Renal pelvis (tissue), 12 donors: ENCODE measurements at places on chromosomes 4 and X. TPM values are rescaled to one million over a fixed set of nuclear protein-coding genes. Genes with fewer than 3 reads are reported as not detected.

GRCh38 chrX:25534091-25534490 is 518.3 kb upstream of the ARX start:
- no peak for DNase-seq

Gene TEC
- 4.3 TPM for polyA plus RNA-seq

Gene SOD3
- polyA plus RNA-seq, result 17.1 TPM

- peak; percentile 37 for DNase-seq
Observed at GRCh38 chr4:93184053-93184452, 644.5 kb upstream of the ATOH1 start.

- DNase-seq, result peak; percentile 66
Observed at GRCh38 chrX:154730253-154730891, 20.5 kb downstream of the GAB3 start.

DNA sequence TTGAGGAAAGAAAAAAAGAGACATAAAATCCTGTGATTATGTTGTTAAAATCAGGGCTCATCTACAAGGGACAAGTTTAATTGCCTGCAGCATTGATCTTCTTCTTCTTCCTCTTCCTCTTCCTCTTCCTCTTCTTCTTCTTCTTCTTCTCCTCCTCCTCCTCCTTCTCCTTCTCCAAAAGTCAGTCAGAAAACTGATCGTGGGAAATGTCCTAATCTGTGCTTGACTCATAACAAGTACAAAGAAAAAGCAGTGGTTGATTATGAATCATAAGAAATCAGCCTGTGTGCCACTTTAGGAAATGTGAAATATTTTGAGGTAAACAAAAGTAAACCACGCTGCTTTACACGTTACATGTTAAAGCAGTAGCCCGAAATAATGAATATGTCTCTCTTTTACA is 2.7 kb upstream of the ATP10D start:
- DNase-seq, result no peak

GRCh38 chrX:1491851-1492349 is 39.2 kb upstream of the ASMTL start:
- no peak for DNase-seq

Gene COX7B2
- polyA plus RNA-seq, result not detected

- no peak for DNase-seq
Observed at GRCh38 chr4:181138116-181138515, 1105.1 kb upstream of the TENM3 start.

Gene AFAP1
- 26.2 TPM for polyA plus RNA-seq

GRCh38 chr4:97238956-97239666 is 904.2 kb downstream of the STPG2 start:
- no peak for DNase-seq

GRCh38 chr4:137635601-137636000 is 103.3 kb upstream of the PCDH18 start:
- no peak for DNase-seq

Gene ERVMER34-1
- 2.7 TPM for polyA plus RNA-seq

Gene DCAF8L2
- not detected for polyA plus RNA-seq

- DNase-seq, result no peak
Observed at GRCh38 chrX:22122510-22122909, 90.4 kb downstream of the PHEX start.

GRCh38 chrX:18885328-18886004 is 98.4 kb downstream of the PHKA2 start:
- DNase-seq, result no peak

Gene HSD17B13
- 0.55 TPM for polyA plus RNA-seq

DNA sequence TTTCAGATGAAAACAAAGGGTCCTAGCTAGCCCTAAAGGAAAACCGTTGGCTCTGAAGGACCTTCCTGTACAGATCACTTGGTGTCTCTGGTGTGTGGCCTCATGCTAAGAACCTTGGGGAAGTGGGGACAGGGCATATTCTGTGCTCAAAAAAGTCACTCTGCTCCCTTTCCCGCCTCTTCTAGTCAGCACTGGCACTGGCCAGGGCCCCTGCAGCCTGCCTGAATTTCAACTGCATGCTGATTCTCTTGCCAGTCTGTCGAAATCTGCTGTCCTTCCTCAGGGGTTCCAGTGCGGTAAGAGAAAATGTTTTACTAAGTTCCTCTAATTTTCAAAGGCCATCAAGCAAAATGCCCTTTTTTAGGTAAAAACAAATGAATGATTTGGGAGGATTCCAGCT is 3.4 kb downstream of the CYBB start:
- no peak for DNase-seq

DNA sequence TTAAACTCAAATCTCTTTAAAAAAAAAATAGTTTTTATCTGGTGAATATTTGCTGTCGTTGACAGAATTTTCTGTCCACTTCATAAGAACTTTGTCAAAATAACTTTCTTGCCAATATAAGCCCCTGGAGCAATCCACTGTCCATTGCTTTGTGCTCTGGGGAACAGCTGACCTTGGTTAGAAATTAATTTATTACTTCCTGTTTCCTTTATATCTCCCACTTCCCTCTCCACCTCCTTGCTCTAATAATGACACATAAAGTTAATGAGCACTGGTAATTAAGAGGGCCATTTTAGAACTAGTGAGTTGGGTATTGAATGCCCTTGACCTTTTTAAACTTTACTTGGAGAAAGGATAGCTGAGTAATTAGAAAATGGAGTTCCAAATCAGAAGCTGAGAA is 151.3 kb upstream of the LEF1 start:
- DNase-seq, result no peak

DNA sequence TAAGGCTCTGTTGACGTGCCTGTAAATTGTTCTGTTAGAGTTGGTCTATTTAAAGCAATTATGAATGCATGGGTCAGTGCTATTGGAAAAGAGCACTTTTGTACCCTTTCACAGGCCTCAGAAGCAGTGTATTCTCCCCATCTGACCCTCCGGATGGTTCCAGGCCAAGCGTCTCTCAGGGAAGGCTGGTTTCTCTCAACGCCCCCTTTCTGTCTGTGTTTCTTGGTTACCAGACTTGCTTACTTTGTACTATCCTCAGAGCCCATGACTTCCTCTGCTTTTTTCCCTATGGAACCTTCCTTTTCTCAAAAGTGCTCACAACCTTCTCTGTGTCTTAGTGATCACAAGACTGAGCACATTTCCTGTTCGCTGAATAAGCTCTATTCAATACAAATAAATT is 559.3 kb upstream of the ZFP42 start:
- DNase-seq, result no peak

DNA sequence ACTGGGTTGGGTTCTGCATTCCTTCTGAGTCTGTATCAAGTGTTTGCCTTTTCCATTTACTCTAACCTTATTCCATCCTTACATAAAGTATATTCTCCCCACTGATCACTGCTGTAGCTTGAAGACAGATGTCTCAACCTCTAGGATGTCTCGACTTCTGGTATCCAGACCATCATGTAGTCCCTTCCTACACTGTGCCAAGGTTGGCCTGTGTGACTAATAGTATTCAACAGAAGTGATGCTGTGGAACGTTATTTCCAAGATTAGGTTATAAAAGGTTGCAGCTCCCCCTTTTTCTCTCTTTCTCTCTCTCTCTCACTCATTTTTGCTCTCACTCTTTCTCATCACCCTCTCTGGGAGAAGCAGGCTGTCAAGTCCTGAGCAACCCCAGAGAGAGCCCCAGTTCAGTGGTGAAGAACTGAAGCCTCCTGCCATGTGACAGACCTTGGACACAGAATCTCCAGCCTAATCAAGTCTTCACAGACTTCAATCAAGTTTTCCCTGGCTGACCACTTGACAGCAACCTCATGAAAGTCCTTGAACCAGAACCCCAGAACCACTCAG is 75.4 kb downstream of the PRDM5 start:
- no peak for DNase-seq

Gene LINC00632
- polyA plus RNA-seq, result 7.0 TPM

- DNase-seq, result no peak
Observed at GRCh38 chrX:32825009-32825408, 386.3 kb downstream of the DMD start.

- DNase-seq, result no peak
Observed at GRCh38 chr4:140448162-140448561, 20.7 kb upstream of the CLGN start.

DNA sequence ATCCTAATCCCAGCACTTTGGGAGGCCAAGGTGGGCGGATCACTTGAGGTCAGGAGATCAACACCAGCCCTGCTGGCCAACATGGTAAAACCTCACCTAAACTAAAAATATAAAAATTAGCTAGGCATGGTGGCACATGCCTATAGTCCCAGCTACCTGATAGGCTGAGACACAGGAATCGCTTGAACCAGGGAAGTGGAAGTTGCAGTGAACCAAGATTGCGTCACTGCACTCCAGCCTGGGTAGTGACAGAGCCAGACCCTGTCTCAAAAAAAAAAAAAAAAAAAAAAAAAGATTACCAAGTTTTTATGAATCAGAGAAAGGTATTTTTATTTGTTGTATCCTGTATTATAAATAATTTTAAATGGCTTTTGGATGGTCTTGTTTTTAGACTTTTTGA is 15.1 kb downstream of the TRAPPC11 start:
- DNase-seq, result no peak

DNA sequence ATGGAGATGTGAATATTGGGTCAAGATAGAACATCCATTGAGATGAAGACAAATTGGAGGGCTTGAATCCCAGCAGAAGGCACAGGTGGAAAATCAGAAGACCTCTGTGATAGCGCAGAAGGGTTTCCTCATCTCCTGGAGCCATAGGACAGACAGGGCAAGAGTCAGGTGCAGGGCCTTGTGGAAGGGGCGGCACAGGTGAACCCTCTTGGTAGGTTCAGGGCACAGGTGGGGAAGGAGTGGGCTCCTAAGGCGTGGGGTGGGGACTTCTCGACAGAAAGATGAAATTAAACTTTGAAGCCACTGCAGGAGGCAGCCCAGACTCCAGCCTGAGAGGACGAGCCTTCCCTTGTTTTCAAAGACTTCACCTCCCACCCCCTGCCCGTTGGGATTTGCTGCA is 9.3 kb upstream of the RGS12 start:
- no peak for DNase-seq

DNA sequence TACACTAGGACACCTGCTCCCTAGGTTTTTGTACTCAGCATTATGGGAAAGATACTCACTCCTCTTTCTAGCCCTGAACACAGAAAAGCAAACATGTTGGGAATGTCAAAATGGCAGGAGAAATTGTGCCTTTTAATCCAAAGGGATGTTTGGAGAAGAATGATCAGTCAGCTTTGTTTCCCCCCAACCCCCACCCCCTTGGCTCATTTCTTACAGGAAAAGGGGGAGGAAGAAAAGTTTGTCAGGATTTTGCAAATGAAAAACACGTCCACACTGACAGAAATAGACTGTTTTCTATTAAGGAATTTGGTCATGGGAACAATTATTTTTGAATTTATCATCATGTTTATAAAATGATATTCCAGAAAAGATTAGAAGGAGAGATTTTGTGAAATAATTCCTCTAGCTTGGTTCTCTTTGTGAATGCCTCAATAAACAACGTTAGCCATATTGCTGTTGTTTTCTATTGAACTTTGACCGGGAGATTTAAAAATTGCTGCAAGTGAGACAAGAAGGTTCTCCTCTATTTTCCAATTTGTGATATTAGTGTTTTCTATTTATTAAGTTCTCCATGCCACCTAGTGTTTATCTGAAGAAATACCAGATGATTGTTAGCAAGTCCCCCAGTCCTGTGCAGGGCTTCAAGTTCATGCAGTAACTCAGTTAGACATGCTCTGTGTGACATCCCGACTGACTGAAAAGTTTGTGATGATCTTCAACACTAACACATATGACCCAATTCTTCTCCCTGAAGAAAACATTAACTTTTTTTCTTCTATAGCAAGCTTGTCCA is 31.3 kb upstream of the TFDP3 start:
- no peak for DNase-seq

GRCh38 chr4:33485111-33485510 is 2759.2 kb downstream of the ARAP2 start:
- DNase-seq, result no peak

GRCh38 chr4:93289241-93289640 is 539.3 kb upstream of the ATOH1 start:
- DNase-seq, result no peak

DNA sequence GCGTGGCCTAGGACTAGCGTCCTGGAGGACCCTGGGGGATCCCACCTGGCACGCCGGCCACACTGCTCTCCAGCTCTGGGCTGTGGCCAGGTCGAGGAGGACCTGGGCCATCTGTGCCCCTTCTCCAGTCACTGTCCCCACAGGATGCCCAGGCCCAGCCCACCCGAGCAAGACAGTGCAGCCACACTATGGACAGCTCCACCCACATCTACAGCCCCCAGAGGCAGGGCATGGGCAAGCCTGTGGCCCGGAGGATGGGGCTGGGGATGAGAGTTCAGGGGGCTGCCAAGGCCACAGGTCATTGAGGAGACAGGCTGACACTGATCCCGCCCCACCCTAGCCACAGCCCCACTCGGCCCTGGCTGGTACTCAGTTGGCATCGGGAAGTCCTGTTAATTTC is 30.3 kb downstream of the FAM53A start:
- DNase-seq, result no peak

Gene EPGN
- 1.0 TPM for polyA plus RNA-seq

DNA sequence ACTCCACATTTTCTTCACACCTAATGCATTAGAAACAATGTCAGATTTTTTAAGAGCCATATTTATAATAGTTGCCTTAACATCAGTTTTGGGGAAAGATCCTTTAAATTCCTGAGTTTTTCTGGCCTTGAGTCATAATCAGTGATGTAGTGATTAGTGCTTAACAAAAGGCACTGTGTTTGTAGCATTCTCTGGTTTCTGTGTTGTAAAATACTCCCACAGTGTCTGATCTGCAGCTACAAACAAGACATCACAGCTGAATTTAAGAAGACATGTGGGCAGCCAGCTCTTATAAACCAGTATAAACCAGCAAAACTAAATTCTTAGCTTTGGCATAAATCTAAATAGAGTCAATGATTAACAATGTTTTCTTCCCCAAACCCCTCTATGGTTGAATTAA is 233.8 kb downstream of the FSTL5 start:
- DNase-seq, result no peak

GRCh38 chr4:119946359-119946758 is 120.3 kb downstream of the MAD2L1 start:
- no peak for DNase-seq

Gene GCNA
- 2.1 TPM for polyA plus RNA-seq
